Fibroblast of lung (primary cell): ENCODE measurements at places on chromosomes 12 and 14.
A peak's percentile ranks its signal among the peaks of the same experiment; 100 is the strongest.

- DNase-seq, result no peak
Measured at GRCh38 chr12:67419810-67420209, 150.7 kb downstream of the CAND1 start.

DNA sequence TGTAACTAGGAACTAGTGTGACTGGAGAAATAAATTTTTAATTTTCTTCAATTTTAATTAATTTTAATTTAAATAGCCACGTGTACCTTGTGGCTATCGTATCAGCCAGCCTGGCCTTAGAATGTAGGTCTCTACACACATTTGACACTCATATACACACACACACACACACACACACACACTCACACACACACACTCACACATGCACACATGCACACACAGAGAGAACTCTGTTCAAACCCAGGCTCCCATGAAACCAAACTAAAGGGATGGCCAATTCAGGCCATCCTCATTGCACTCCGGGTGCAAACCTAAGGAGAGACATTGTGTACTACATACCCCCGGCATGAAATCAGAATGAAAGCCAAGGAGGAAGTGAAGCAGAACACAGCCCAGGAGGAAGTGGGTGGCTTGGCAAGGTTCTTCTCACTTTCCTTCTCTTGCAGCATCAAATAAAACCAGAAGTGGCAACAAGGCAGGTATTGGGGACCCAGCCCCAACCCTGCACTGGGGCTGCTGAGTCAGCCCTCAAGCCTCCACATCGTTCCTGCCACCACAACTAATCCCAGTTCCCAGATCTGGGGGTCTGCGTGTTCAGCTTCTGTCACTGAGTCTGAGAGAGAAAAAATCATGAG, 26.2 kb upstream of the CHPT1 start:
- no peak for DNase-seq

DNA sequence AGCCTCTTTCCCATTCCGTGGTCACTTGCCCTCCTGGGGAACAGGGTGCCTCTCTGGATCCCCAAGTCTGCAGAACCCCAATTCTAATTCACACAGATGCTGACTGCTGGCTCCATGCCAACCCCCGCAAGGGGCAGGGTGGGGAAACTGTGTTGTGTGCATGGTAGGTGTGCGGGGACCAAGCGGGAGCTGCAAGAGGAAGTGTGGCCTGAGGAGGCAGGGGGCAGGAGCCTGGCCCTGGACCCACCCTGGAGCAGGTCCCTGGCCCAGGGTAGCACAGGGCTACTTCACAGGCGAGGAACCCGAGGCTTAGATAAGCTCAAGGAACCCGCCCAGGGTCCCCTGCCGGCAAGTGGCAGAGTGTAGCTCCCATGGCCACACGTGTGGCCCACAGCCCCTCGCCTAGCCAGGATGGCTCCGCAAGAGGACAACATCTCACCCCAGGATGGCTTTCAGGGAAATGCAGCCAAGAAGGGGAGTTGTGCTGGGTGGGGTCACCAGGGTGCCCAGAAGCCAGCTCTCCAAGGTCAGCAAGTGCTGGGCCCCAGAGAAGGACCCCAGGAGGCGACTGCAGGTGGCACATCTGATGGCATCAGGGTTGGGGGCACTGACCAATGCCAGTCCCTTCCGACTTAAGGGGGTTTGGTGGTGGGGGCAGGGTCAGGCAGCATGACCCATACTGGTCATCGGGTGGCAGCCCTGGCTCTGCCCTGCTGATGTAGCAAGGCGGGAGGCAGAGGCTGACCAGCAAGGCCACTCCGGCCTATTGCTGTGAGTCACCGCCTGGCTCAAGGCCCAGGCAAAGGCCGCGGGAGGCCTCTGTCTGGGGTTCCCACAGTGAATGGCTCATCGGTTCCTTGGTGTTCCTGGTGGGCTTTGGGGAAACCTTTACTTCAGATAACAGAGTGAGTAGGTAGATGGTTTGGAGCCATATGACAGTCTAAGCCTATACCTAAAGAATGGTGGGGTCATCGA, 37.3 kb upstream of the EML1 start:
- DNase-seq, result peak; percentile 94

DNA sequence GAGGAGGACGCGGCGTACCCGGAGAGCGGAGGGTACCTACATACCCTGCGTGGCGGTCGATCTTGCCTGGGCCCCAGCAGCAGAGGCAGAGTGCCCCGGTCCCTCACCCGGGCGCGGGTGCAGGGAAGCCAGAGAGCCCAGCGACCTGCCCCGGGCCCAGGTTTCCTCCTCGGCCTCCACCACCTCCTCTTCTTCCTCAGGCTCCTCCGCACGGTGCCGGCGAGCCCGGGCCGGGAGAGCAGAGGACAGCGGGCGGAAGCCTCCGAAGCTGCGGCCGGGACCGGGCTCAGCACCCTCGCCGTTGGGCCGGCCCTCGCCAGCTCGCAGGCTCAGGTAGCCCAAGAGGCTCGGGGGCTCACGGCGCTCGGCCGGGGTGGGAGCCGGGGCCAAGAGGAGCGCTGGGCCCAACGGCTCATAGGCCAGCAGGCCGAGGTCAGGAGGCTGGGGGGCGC, 6.6 kb downstream of the ZNF219 start:
- no peak for DNase-seq

- no peak for DNase-seq
Measured at GRCh38 chr12:91894911-91895310, 250.7 kb downstream of the BTG1 start.

DNA sequence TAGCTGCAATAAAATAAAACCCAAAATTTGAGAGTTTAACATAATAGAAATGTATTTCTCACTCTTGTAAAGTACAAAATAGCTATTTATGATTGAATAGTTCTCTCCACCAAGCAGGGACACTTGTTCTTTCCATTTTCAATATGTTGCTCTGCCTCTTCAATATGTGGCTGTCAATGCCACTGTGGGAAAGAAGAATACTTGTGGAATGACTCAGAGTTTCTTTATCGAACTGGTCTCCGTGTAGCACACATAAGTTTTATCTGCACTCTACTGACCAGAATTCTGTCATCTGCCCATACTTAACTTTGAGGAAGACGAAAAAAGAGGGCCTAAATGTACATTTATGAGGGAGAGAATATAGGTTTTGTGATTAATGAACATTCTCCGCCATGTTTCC, 256.9 kb downstream of the ATXN7L3B start:
- DNase-seq, result peak; percentile 65

GRCh38 chr12:41521872-41522379, 333.8 kb downstream of the PDZRN4 start:
- DNase-seq, result peak; percentile 95

DNA sequence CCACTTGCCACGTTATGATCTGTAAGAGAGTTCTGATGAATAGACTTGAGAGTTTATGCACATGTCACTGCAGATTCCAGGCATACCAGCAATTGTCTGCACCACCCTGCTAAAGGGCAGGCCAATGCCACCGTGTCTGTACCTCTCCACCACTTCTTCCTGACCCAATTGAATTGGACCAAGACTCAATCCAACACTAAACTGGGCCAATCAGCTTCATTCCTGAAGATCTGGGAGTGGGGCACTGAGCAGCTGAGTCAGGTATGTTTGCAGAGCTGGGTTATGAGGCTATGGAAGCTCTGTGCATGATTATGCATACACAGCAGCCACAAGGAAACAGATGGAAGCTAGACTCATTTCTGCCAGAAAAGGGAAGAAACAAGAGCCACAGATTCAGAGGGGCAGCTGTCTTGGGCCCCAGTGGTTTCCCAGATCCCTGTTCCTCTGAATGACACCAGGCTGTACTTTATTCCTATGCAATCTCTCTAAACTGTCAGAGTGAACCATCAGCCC, 28.0 kb downstream of the DAO start:
- no peak for DNase-seq

DNA sequence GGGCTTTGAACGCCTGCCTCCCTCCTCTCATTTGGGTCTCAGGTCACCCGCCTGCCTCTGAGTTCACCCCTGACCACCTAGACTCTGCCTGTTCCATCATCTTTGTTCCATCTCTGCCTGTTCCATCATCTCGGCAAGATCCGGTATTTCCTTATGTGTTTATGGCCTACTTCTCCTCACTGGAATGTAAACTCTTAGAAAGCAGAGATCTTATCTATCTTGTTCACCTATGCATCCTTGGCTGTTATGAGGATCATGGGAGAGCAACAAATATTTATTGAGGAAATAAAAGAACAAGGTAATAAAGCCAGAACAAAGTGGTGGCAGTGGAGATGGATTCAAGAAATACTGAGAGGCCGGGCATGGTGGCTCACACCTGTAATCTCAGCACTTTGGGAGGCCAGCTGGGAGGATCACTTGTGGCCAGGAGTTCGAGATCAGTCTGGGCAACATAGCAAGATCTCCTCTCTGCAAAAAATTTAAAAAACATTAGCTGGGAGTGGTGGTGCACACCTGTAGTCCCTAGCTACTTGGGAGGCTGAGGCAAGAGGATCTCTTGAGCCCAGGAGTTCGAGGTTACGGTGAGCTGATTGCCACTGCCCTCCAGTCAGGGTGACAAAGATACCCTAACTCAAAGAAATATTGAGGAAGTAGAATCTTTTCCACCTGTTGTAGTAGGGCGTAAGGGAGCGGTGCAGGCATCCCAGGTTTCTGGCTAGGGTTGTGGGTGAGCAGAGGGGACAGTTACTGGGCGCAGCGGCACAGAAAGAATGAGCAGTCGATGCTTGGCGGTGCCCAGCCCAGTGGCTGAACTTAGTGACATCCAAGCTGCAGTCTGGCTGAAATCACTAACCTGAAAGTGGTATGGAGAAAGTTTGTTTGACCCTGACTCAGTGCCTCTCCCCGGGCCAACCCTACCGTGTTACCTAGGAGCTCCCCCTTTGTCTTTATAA, 1.7 kb upstream of the KLC1 start:
- DNase-seq, result no peak

DNA sequence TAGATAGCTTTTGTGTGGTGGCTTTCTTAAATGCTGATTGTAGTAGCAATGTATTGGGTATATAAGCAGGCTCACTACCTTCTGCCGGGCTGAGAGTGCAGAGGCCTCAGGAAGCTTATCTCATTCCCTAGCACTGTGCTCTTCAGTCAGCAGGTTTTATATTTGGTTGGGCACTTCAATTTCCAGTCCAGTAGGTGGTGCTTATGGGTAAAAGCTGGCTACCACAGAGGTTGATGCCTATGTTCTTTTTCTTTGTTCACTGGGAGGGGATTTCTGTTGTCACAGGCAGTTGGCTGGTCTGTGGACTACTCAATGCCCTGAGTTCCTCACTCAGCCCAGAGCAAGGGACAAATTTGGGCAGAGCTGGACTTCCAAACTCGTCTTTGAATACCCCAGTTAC, 43.0 kb upstream of the GLIPR1 start:
- DNase-seq, result peak; percentile 49

- DNase-seq, result no peak
Measured at GRCh38 chr12:95002754-95003153, 743 bp downstream of the NDUFA12 start.

- DNase-seq, result no peak
Measured at GRCh38 chr12:128133321-128134073, 133.5 kb upstream of the TMEM132C start.

GRCh38 chr12:25052196-25052913, 103.5 kb upstream of the BCAT1 start:
- no peak for DNase-seq

- DNase-seq, result no peak
Measured at GRCh38 chr12:69874606-69875005, 49.6 kb downstream of the MYRFL start.

DNA sequence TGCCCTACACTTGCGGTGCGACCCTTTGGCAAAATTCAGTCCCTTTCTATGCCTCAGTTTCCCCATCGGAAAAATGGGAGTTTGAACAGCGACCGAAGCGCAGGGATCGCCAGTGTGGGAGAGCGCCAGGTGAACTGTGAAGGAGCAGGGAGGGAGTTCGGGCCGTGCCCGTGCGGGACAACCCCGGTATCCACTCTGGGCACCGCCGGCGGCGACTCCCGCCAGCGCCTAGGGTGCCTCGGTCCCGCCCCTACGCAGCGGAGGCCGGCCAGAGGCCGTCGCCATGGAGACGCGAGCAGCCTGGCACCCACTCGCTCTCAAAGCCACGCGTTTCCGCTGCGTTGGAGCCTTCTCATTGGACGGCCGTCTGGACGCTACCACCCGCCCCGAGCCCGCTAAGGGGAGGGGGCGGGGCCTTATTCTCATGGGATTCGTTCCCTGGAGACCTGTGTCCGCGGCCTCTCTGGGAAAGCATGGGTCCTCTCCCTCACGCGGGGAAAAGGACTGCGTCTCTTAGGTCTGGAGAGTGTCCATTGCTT, 729 bp upstream of the MLEC start:
- peak; percentile 97 for DNase-seq

- DNase-seq, result no peak
Measured at GRCh38 chr12:30707613-30708342, 12.1 kb upstream of the IPO8 start.

GRCh38 chr12:25592725-25593495, 39.8 kb upstream of the LMNTD1 start:
- no peak for DNase-seq
